LHCN-M2 (cell line): ENCODE measurements at places on chromosomes 16 and 17.

DNA sequence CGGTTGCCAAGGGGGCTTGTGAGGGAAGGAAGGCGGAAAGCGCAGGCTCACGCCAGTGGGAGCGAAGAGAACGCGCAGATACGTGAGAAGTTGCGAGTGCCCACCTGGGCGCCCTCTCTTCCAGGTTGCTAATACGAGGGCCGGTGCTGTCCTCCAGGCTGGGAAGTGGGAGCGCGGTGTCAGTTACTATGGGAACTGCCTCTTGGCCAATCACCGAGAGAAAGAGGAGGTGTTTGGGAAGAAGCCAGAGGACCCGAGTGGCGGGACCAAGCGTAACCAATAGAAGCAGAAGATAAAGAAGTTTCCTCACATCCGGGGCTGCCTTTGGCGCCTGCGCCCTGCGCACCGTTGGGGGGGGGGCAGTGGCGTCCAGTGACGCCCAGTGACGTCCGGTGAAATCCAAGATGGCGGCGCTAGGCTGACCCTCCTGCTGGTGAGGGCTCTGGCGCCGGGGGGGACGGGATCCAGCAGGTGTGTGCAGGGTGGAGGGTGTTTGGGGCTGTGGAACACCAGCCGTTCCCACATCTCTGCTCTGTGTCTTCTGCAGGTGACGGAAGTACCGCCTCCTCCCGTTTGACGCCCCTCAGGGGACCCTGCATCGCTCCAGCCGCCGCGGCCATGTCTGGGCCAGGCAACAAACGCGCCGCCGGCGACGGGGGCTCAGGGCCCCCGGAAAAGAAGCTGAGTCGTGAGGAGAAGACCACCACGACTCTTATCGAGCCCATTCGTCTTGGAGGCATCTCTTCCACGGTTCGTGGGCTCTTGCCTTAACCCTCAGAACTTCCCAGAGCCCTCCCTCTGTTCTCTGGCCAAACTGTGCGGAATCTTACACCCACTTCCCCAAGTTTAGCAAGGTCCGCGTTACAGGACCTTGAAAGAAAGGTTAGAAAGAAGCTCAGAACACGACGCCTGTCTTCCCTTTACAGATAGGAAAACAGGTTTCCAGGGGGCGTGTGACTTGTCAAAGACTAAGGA is at the start of the genes CFAP119 and RNF40:
Gene CFAP119, minus strand, starts transcription at position 135 of the 975 bp plus-strand sequence. CDS start 314 bp downstream, outside the sequence.
Gene RNF40, plus strand, starts transcription at position 395 of the 975 bp plus-strand sequence. Its CDS starts 224 bp downstream, at position 619.
- DNase-seq = peak; percentile 97

DNA sequence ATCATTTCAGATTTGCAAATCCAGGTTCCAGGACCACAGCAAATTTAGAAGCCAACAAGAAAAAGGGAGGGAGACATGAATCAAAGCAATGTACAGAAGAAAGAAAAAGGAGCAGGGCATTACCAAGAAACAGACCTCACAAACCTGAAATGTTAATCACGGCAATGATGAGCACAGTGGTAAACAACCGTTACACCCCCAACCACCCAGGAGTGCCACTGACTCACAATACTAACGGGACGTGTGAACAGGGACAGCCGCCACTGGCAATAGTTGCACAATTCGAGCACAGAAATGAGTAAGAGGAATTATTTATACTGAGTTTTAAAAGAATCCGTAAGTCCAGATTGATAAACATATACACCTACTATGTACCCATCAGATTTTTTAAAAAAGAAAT is 13.8 kb downstream of the USP22 start:
- peak; percentile 85 for DNase-seq

GRCh38 chr16:81080233-81080632 is 3.2 kb upstream of the C16orf46 start:
- no peak for DNase-seq

GRCh38 chr17:15371376-15372130 is 30.2 kb upstream of the TEKT3 start:
- DNase-seq = no peak
